Activated CD4-positive, alpha-beta T cell treated with anti-CD3 and anti-CD28 coated beads, Interleukin-2, amount 50 U/mL, for 24 hours (primary cell): ENCODE measurements at places on chromosomes 4 and X.

- peak; percentile 32 for DNase-seq
Observed at GRCh38 chrX:17535229-17535628, 160.2 kb downstream of the NHS start.

- DNase-seq = no peak
Observed at GRCh38 chrX:106932960-106933537, 12.8 kb downstream of the CLDN2 start.

DNA sequence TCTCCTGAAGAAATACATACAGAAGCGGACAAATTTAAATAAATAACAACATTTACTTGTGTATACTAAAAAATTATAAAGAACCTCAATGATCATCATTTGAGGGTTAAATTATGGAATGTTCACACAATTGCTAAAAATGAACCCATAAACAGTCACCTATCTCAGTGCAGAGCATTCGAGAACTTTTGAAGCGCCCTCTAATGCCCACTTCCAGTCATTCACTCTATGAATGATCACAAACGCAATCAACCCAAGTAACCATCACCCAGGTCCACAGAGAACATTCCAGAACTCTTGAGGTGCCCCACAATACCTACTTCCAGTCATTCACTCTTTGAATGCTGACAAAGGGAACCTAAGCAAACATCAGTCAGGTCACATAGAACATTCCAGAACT is 103.5 kb upstream of the PLAC1 start:
- DNase-seq = no peak

DNA sequence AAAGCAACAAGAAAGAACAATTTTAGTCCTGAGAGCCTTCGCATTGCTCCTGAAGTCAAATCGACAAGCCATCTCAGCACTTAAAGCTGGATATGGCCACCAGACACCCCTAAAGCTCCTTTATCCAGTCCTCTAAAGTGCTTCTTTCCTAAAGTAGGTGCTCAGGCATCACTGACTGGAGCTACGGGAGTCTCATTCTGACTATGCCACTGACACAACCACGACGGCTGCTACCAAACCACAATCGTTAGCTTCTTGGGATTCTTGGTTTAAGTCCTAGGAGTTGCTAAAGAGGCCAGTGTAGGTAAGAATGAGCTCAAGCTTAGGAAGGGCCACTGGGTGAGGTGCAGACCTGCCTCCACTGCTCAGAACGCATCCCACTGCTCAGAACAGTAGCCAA is 1.0 kb downstream of the SLC10A6 start:
- no peak for DNase-seq

DNA sequence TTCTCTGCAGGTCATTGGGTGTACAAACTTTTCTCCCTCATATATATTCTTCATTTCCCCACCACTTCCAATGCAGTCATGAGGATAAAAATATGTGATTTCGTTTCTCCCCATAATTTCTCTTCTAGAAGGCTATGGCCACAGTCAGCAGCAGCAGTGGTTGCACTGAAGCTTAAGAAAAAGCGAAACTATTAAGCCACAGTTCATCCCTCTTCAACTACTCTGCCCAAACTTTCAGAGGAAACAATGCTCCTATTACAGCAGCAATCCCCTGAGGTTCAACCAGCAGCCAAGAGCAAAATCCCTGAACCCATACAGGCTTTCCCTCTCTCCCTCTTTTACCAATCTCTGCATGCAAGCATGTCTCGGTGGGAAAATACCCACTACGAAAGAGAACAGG is 298.6 kb downstream of the DHX15 start:
- DNase-seq = no peak

DNA sequence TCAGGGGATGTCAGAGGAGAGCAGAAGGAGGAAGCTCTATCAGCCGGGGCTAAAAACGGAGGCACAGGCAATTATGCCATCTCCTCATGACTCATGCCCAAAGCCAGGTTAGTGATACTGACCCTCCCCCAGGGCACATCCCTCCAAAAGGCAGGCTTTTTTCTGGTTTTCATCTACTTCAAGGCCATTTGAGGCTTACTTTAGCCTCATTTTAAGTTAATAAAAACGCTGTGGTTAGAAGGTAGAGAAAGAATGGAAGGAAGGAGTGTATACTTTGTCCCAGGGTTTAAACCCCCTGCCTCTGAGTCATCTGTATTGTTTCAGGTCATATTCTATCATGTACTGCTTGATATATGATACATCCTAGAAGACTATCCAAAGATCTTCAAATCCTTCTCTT is 89.7 kb upstream of the NDP start:
- DNase-seq = no peak

GRCh38 chr4:133887723-133888122 is 313.9 kb downstream of the PABPC4L start:
- DNase-seq = no peak

GRCh38 chrX:114580336-114580735 is 3.5 kb upstream of the HTR2C start:
- DNase-seq = no peak

GRCh38 chrX:31168551-31168950 is 96.7 kb upstream of the FTHL17 start:
- no peak for DNase-seq

- DNase-seq = no peak
Observed at GRCh38 chr4:162523171-162523570, 359.4 kb upstream of the FSTL5 start.

GRCh38 chrX:66014084-66014483 is 25.8 kb downstream of the VSIG4 start:
- DNase-seq = no peak

DNA sequence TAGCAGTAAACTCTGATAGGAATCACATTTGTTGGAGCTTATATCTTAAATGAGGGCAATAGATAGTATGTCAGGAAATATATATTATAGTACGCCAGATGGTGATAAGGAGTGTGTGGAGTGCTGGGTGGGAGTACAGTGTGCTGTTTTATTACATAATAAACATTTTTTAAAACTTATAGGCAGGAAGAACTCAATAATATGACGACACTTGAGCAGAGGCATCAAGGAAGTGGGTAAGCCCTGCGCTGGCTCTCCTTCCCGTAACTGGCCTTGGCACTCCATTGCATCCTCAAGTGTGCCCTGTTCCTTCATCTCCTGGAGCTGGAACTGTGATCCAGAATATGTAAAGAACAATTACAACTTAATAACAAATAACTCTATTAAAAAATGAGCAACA is 123.8 kb downstream of the ELOVL6 start:
- DNase-seq = no peak

GRCh38 chrX:91435395-91435794 is 756 bp downstream of the PABPC5 start:
- DNase-seq = no peak

GRCh38 chrX:106716004-106716403 is 10.5 kb upstream of the RNF128 start:
- no peak for DNase-seq

- DNase-seq = no peak
Observed at GRCh38 chrX:252244-252956, 28.8 kb upstream of the PLCXD1 start.

DNA sequence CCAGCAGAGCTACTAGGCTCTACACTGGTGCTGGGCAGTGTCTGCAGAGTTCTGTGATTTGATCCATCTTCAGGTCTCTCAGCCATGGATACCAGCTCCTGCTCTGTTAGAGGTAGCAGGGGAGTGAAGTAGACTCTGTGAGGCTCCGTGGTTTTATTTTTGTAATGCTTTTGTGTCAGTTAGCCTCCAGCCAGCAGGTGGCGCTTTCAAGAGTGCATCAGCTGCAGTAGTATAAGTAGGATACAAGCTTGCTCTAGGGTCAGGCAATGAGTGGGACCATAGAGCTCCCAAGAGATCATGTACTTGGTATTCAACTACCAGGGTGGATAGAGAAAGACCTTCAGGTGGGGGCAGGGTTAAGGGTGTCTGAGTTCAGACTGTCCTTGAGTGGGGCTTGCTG is 362.5 kb upstream of the TRAM1L1 start:
- DNase-seq = no peak

GRCh38 chrX:57453901-57454300 is 137.9 kb upstream of the ZXDB start:
- no peak for DNase-seq

- DNase-seq = no peak
Observed at GRCh38 chrX:151175283-151176062, 911 bp upstream of the GPR50 start.

DNA sequence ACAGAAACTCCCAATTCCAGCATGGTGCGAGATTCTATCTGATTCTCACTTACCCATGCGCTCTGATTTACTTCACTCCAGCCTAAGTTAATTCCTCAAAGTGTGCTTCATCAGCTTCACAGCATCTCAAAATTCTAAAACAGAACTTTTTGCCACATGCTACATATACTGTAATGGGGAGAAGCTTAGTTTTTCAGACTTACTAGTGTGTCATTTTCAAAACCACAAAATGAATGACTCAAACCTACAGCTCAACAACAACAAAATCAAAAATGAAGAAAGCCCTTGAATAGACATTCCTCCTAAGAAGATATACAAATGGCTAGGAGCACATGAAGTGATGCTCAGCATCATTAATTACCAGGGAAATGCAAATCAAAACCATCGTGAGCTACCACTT is 14.9 kb downstream of the IRF2 start:
- no peak for DNase-seq

DNA sequence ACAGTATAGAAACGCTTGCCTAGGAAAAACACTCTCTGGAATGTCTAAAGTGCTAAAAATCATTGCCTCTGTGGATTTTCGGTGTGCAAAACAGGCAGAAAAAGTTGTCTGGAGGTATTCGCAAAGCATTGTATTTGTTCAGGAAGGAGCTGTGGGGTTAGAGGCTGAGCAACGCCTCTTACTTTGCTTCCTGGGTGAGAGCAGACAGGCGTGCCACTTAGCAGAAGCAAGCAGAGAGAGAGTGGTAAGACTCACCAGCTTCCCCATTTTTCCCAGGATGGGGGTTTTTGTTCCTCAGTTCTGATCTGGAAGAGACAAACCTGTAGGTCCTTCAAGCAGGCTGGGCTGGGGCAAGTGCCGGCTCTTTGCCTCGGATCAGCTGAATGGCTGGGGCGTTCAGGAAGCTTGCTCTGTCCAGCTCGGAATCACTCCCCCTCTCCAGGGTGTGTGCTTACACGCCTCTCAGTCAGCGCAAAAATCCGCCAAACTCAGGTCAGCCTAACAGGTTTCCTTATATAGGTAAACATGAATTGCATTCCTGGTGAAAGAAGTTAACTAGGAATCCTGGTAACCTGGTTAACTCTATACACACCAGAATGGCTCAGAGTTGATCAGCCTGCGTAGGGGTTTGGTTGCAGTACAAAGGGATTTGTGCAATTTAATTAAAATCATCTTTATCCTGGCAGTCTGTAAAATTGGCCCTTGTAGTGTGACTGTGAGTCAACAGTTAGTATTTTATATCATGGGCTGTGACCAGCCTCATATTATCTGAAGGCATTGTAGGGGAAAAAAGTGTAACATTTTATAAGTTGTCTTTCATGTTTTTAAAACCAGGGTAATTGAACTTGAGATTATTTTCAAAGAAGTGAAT is 213.1 kb upstream of the MID1 start:
- no peak for DNase-seq

DNA sequence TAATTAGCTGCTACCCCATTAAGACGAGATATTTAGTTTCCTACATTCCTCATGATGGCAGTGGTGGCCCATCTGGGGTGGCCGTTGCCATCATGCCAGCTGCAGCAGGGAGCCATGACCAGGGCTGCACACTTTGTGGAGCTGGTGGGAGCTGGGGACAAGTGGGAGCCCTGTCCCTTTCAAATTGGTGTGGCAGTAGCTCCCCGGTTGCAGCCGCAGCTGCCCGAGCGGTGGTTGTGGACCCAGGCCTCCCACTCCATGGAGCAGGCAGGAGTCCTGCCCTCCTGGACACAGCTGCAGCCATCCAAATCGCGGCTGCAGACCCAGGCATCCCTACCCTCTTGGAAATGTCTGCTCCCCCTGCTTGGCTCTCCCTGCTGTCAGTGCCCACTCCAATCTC is 9.3 kb upstream of the SYTL5 start:
- DNase-seq = no peak

- DNase-seq = no peak
Observed at GRCh38 chr4:21900211-21900610, 48.4 kb downstream of the KCNIP4 start.

- no peak for DNase-seq
Observed at GRCh38 chrX:46567388-46567787, 6.2 kb upstream of the CHST7 start.

GRCh38 chrX:135425026-135425965 is 3.6 kb downstream of the SMIM10L2A start:
- no peak for DNase-seq

GRCh38 chr4:10151182-10151581 is 34.6 kb upstream of the WDR1 start:
- no peak for DNase-seq

DNA sequence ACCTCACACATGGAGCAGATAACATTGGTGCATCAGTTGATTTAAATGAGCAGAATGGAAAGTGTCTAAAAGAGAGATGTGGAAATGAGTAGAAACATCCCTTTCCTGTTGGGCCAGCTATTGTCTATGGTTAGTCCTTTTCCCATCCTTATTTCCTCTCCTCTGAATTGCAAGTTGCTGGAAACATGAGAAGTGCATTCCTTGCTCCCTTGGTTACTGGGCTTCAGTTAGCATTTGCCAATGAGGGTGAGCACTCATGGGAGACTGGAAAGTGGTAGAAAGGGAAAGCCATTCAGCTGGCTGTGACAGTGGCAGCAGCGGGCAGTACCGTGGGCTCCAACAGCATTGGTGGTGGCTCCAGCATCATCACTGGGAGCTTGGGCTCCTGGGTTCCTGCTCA is 96.0 kb upstream of the IGFBP7 start:
- DNase-seq = no peak

- DNase-seq = no peak
Observed at GRCh38 chr4:986428-986878, 391 bp upstream of the IDUA start.

DNA sequence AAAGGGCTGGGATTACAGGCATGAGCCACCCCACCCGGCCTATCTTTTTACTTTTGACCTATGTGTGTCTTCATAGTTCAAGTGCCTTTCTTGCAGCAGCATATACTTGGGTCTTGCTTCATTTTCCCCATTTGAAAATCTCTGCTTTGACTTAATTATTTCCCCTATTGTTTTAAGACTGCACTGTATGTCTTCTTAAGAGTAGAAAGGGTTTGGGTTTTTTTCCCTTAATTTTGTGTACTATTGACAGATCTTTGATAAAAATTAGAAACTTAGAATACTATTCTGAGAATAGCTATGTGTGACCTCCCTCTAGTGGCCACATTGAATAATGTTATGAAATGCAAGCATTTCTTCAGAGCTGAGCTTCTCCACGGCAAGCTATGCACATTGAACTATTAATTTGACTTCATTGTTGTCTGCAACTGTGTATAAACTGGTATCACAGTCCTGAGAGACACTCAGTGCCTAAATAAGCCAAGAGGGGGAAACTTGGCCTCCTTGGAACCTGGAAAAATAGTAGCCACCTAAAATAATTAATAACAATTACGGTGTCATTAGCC is 8.7 kb upstream of the SLC25A4 start:
- DNase-seq = no peak

GRCh38 chrX:27599928-27600327 is 9.8 kb downstream of the DCAF8L2 start:
- DNase-seq = no peak
